ENCODE measurements at places on chromosomes 7 and 10.

- no peak for DNase-seq
These were observed 28.5 kb upstream of the CYP2C8 start for GRCh38 chr10:95097805-95098204.

- no peak for DNase-seq
These were observed 308.3 kb downstream of the PARD3 start for GRCh38 chr10:34506786-34507185.

- no peak for DNase-seq
These were observed 138.1 kb downstream of the VTI1A start for GRCh38 chr10:112585126-112585525.

DNA sequence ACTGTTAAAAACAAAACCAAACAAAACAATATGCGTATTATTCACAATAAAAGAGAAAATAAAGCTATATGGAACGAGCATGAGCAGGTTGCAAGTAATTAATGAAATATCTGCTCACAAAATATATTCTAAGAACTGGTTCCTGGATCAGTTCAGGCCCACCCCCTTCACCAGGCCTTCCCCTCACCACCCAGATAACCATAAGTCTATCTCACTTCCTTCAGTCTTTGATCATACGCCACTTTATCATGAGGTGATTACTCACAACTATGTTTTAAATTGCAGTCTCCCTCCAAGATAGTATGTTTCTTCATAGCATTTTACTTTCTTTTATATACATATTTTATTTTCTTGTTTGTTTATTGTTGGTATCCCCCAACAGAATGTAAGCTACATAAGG, 263.1 kb upstream of the HGF start:
- no peak for DNase-seq

- DNase-seq, result no peak
These were observed 52.8 kb downstream of the HHEX start for GRCh38 chr10:92742331-92743228.

GRCh38 chr10:5960070-5960972, 17.0 kb downstream of the IL15RA start:
- no peak for DNase-seq

- DNase-seq, result no peak
These were observed 25.4 kb upstream of the MRC1 start for GRCh38 chr10:17783751-17784150.

- DNase-seq, result no peak
These were observed 1.2 kb downstream of the MACROH2A2 start for GRCh38 chr10:70053841-70054288.

GRCh38 chr10:33216661-33217427, 117.6 kb downstream of the NRP1 start:
- no peak for DNase-seq

- no peak for DNase-seq
These were observed 67.3 kb upstream of the NPY start for GRCh38 chr7:24216576-24217125.

DNA sequence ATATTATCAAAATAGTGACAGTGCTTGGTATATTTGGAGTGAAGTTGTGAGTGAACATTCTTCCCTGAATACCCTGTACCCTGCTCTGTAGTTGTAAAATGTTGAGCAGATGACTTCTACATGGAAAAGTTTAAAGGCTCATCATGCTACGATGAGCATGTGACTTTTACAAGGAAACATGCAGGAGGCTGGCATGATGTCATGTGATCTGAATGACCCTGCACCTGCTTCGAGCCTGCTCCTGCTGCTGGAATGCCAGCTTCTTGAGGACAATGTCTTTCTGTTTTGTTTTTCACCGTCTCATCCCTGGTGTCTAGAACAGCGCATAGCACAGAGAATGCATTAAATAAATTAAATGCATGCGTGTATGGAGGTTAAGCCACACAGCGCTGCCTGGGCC, 5.4 kb upstream of the INPP5A start:
- DNase-seq, result no peak

- no peak for DNase-seq
These were observed 248.4 kb downstream of the WDR11 start for GRCh38 chr10:121099592-121099991.

GRCh38 chr10:79367426-79368189, 20.3 kb downstream of the PPIF start:
- DNase-seq, result no peak

DNA sequence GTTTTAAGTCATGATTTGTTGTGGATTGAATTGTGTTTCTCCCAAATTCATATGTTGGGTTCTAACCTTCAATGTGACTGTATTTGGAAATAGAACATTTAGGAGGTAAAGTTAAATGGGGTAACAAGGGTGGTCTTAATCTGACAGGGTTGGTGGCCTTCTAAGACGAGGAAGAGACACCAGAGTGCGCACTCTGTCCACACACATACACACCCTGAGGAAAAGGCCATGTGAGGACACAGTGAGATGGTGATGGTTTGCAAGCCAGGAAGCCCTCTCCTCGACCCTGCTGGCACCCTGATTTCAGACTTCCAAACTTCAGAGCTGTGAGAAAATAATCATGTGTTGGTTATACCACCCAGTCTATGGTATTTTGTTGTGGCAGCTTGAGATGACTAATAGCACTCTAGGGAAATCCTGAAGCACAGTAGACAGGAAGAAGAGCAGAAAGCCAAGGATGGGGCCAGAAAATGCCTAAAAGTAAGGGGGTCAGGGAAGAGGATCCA, 28.0 kb upstream of the SEM1 start:
- DNase-seq, result no peak

GRCh38 chr7:68319061-68319460, 1279.2 kb upstream of the AUTS2 start:
- no peak for DNase-seq

DNA sequence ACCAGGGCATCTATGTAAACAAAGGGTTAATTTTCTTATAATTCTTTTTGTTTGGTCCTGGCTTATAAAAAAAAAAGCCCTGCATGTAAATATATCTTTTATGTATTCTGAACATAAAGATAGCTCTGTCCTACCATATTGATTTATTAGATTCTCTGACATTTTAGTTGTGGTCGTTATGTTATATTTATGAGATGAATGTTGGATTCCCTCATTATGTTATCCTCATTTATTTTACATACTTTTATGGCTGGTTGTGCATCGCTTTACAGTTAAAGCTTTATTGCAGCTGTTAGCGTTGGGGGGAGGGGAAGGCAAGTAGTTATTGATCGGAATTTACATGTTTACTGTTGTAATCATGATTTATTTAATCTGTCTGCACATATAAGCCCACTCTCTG, 431.5 kb downstream of the LRMDA start:
- no peak for DNase-seq

GRCh38 chr7:6387734-6388294, 59.9 kb downstream of the DAGLB start:
- DNase-seq, result no peak

DNA sequence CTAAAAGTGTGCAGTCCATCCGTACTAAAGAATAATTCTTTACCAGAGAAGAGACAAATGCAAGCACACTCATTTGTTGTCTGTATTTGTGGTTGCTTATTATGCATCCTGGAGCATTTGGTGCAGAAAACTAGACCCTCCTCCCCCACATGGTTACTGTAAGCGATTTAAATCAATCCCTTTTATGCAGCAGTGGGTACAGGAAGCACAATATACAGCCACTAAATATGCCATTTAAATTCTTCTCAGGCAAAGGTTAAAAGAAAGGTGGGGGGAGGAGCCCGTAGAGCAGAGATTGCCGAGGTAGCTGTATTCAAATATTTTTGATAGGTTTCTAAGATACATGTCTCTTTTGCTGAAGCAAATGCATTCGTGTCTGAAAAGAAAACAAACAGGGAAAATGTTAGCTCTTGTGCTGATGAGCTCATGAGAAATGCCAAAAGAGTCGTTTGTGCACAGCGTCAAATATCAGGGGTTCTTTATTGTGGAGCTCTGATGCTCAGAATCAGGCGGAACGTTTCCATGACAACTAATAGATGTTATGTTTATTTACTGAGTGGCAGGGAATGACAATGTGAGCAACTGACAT, 131.3 kb upstream of the NPVF start:
- no peak for DNase-seq

DNA sequence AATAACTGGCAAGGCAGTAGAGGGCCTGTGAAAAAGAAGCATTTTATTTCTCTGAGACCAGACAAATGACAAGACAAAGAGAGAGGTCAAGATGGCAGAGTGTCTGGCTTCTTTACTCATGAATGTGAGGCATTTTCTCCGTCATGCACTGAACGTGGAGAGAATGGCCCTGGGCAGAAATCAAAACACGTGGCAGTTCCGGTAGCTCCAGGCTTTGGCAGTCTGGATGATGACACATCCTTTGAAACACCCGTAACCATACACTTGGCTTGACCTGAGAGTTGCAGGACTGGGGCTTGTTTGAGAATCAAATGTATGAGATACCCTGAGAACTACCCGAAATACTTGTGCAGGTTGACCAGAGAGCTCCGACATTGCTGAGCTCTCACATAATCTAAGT, 537.6 kb downstream of the ACTR3B start:
- no peak for DNase-seq

DNA sequence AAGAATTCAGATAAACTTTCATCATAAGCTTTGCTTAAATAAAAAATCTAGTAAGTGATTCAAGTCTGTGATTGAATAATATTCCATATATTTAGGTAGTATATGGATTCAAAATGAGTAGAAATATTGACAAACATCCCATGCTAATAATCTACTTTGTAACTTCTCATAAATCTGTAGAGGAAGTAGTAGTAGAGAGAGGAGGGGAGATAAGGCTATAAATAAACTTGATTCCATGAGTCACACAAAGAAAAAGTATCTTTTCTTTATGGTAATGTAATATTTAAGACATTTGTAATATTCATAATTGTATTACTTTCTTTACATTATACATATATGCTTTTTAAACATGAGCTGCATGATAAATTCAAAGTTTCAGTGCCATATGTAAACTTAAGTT, 25.6 kb upstream of the CD36 start:
- DNase-seq, result no peak

- DNase-seq, result no peak
These were observed 93.2 kb downstream of the ADK start for GRCh38 chr10:74244097-74244685.

DNA sequence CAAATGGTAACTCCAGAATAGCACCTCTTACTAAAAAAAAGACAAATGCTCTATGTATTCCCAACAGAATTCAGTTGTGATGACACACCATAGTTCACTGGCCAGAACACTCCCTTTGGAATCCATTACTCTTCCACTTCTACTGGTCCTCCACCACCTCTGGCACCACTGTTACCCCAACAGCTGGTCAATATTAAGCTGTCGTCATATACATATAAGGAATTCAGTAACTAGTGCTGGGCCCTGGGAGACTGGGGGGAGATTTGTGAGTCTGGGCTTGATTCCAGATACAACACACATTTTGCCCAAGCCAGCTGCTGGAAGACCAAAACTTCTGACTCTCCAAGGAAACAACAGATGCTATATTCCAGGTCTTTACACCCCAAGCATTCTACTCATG, 26.0 kb upstream of the ITGA8 start:
- DNase-seq, result no peak

- DNase-seq, result no peak
These were observed 153.5 kb downstream of the PARD3 start for GRCh38 chr10:34661580-34661979.

DNA sequence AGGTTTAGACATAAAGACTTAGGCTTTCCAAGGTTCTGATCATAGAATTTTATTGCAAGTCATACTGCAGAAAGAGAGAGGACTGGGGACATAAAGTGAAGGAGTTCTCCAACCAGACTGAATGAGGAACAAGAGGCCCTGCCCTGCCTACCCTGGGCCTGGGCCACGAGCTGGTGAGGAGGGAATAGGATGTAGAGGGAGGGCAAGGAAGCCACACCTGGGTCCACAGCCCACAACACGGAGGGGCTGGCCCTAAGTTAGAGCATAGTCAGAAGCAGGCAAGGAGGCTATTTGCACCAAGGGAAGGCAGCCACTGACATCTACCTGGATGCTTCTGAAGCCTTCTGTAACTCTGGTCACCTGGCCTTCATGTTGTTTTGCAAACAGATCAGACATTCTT, 82.2 kb upstream of the CXCL12 start:
- DNase-seq, result no peak

- no peak for DNase-seq
These were observed 39.6 kb downstream of the COBL start for GRCh38 chr7:51276967-51277366.

DNA sequence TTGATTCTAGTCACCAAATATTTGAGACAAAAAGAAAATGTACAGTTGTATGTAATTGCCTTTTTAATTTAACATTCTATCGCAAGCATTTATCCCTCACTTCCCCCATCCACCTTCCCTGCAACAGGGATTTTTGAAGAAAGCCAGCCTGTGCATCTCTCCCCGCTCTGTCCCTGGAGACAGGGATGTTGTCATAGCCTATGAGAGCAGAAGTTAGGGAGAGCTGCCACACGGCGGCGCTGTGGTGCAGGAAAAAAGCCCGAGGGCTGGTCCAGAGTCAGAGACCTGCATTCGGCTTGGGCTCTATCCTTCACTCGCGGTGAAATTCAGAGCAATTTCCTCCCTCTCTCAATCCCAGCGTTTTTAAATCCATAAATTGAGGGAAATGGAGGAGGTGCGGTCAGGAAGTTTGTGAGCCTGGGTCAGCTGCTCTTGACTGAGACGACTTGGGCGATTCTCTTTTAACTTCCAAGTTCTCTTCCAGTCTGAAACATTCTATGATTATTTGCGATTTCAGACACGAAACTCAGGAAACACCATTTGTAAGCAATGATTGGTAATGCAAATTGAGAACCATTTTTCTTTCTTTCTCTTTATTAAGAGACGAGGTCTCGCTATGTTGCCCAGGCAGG, 17.5 kb downstream of the HKDC1 start:
- DNase-seq, result peak; percentile 89

Data from stimulated activated CD4-positive, alpha-beta T cell treated with anti-CD3 and anti-CD28 coated beads, Interleukin-4, amount 100 ng/mL, for 1 hour (primary cell).